Activated CD4-positive, alpha-beta memory T cell treated with anti-CD3 and anti-CD28 coated beads for 36 hours (primary cell): ENCODE measurements at places on chromosomes 12 and 14.

- DNase-seq: no peak
Measured at GRCh38 chr14:79576424-79576823, 634.9 kb downstream of the DIO2 start.

DNA sequence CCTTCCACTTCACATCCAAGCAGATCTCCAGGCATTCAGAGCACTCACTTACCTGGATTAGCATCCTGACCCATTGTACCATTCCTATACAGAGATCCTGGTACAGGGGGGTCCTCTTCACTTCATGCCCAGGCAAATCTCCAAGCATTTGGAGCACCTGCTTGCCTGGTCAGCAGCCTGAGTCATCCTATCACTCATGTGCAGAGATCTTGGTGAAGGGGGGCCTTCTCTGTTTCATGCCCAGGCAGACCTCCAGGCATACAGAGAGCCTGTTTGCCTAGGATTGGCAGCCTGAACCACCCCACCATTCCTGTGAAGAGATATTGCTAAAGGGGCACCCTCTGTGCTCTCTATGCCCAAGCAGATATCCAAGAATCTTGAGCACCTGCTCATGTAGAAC lies 111.1 kb upstream of the CCDC175 start:
- no peak for DNase-seq

GRCh38 chr12:53067993-53068770 lies 11.0 kb downstream of the SPRYD3 start:
- DNase-seq: no peak

- DNase-seq: no peak
Measured at GRCh38 chr12:67241482-67241881, 27.7 kb upstream of the CAND1 start.

DNA sequence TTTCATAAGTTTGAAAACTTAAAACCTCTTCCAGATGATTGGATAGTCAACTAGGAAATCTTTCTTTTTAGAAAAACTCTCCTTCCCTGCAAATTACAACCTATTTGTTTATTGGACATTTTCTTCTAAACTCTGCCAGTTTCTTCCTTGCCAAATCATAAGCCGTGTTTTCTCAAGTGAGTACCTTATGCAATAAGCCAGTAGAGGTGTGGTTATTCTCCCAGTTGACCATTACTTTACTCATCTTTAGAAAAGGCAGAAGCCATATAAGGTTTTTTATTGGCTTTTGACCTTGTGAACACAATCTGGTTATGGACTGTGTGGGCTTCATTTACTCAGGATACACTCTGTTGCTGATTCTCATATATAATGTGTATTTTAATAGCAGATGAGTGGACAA lies 14.6 kb downstream of the ACTR6 start:
- no peak for DNase-seq

DNA sequence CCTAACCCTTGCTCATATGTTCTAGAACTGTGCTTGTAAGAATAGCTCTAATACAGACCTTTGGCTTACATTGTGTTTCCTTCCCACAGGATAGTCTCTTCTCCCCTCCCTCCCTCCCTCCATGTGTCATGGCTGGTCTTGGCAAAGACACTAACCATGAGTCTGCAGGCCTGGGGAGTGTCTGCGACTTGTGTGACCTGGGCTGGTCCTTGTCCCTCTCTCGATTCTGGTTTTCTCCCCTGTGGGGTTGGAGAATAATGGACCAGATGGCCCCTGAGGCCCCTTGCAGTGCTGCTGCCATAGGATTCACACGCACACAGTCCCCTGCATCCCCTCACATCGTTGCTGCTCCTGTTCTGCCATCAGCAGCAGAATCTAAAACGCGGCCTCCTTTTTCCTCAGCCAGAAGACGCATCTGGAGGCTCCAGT lies 30.3 kb downstream of the DEGS2 start:
- no peak for DNase-seq

DNA sequence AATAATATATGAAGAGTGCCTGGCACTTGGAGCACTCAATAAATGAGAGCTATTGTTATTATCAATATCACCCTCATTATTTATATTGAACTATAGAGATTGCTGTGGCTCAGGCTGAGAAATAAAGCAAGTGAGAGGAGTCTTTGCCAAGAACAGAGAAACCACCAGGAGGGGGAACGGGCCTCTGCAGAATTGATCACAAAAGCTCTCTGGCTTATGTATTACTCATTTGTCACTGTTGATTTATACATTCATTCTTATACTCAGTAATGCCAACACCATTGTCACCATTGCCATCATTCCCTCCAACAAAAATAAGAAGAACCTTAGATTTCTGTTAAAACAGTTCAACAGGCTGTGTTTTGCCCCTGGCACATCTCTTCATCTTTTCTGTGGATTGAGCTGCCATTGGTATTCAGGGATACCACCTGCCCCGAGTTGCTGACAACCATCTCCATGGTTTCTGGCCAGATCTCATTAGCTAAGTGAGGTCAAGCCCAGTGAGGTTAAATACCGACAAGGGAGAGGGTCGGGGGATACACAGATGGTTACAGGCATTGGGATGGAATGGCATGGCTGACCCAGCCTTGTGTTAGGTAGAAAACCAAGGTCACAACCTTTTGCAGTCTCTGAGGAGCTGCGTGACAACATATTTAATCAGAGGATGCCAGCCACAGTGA lies 21.8 kb upstream of the PCNX1 start:
- peak; percentile 86 for DNase-seq

- DNase-seq: peak; percentile 90
Measured at GRCh38 chr14:50045039-50045711, 71.2 kb downstream of the VCPKMT start.

- DNase-seq: no peak
Measured at GRCh38 chr12:57622293-57623245, 10.4 kb downstream of the B4GALNT1 start.

DNA sequence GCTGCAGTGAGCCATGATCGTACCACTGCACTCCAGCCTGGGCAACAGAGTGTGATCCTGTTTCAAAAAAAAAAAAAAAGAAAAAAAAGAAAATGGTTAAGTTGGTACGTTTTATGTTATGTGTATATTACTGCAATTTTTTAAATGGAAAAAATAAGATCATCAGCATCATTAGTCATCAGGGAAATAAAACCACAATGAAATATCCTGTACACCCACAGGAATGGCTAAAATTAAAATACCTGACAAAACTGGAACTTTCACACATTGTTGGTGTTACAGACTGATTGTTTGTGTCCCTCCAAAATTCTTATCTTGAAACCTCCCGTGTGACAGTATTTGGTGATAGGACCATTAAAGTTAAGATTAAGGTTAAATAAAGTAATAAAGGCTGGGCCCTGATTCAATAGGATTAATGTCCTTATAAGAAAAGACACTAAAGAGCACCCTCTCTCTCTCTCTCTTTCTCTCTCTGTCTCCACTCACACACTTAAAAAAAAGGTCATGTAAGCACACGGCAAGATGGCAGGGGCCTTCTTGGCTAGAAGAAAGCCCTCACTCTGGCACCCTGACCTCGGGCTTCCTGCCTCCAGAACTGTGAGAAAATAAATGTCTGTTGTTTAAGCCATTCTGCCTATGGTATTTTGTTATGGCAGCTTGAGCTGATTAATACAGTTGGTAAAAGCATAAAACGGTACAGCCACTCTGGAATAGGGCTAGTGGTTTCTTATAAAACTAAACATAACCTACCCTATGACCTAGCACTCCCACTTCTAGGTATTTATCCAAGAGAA lies 48.3 kb upstream of the ZFP36L1 start:
- DNase-seq: no peak

DNA sequence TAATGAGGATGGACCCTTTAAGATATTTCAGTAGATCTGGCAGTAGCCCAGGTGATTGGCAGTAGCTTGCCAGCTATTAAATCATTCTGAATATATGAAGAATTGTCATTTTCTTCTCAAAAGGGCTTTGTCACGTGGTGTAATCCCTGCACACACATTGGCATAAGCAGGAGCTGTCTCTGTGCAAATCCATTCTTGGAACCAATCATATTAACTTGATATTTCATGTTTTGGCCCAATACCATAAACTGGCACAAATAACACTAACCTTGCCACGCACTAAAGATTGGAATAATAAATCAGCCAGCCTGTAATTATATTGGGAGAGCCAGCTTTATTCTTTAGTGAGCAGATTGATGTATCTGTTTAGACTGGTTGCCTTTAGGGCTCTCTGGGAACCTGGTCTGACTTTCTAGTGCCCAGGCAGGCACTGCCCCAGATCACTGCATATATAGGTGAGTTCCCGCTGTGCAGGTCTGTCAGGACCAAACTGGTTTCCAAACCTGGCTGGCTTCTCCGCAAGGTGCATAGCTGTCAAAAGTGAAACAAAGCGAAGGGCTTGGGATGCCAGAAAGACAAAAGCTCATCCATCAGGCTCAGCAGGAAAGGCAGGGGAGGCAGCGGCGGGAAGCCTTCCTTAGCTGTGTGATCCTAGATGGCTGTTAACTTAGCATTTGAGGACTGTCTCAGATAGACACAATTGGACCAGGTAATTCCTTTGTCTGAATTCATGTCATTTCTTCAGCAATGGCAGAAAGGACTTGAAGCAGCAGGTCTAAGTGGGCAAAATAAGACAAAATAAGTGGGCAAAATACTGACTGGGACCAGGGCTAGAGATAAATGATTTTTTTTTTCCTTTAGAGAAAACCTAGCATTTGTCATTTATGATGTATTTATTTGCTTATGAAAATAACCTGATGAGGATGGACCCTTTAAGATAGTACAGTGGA lies 128.8 kb upstream of the DYRK2 start:
- no peak for DNase-seq

- no peak for DNase-seq
Measured at GRCh38 chr14:84107835-84108343, 1422.1 kb upstream of the FLRT2 start.

GRCh38 chr12:15536446-15536845 lies 214.1 kb downstream of the PTPRO start:
- DNase-seq: no peak

GRCh38 chr12:20400003-20400402 lies 31.7 kb downstream of the PDE3A start:
- DNase-seq: no peak

- no peak for DNase-seq
Measured at GRCh38 chr14:56004323-56004722, 113.9 kb upstream of the PELI2 start.

GRCh38 chr14:69848903-69849391 lies 30.3 kb upstream of the SMOC1 start:
- no peak for DNase-seq

- peak; percentile 60 for DNase-seq
Measured at GRCh38 chr12:120687578-120688289, 785 bp downstream of the MLEC start.

GRCh38 chr14:68215629-68216028 lies 396.1 kb downstream of the RAD51B start:
- no peak for DNase-seq

DNA sequence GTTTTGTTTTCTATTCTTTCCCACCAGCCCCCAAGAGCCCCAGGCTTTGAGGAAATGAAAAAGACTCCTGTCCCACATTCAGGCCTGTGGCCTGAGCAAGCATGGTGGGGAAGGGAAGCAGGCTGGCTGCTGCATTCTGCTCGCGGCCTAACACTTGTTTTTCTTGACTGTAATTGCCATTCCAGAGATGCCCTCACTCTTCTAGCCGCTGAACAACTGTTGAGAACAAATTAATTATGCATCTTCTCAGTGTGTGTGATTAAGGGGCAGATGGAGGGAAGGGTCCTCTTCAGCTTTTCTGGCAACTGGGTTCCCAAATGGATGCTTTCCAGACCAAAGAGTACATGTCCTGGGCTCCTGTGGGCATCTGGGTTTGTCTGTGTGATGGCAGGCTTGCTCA lies 43.3 kb downstream of the ADCK1 start:
- no peak for DNase-seq

- no peak for DNase-seq
Measured at GRCh38 chr14:38623661-38624060, 367.8 kb upstream of the CLEC14A start.

- DNase-seq: no peak
Measured at GRCh38 chr12:63323942-63324341, 172.9 kb upstream of the AVPR1A start.

DNA sequence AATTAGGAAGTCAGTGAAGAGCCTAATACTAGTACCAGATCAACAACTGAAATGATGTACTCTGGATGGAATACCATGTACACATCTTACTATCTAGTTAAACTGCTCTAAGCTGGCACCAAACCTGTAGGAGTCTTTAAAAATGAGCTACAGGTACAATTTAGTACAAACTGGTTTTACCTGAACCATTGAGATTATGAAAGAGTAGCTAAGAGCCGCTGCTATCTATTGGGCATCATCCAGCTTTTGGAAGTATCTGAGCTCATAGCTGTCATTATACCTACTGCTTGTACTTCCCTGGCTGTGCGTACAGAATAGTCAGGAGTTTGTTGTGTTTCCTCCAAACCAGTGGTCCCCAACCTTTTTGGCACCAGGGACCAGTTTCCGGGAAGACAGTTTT lies 12.4 kb downstream of the TBC1D30 start:
- DNase-seq: no peak

DNA sequence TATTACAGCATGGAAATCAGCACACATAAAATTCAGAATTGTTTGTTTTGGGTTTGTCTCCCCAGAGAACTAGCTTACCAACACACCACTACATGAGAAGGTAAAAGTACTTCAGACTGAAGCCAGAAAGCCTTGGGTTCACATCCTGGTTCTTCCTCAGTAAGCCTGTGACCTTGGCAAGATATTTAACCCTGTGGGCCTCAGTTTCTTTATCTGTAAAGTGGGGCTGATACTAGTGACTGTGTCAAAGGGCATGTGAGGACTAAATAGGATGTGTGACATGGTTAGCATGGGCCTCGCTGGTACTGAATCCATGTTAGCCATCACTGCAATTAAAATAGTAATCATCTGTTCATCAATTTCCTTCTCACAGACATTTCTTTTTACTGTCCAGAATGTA lies 366.1 kb downstream of the MED13L start:
- no peak for DNase-seq

GRCh38 chr14:97788364-97788763 lies 991.2 kb downstream of the VRK1 start:
- DNase-seq: no peak

- DNase-seq: no peak
Measured at GRCh38 chr14:43793579-43793978, 713.5 kb downstream of the FSCB start.

DNA sequence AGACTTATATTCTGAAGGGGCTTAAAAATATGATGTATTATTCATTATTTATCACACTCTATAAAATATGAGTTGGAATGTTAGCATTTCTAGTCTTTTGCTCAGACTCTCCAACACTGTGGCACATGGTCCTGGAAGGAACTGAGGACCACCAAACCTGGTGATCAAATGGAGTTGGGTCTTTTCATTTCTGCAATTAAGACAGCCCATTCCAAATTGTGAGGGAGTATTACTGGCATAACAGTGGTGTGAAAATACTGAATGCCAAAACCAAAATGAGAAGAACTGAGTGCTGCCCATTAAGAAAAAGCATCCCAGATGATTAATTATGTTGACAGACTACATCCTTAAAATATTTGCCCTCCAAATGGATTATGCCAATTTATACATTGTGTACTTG lies 90.8 kb downstream of the NPAS3 start:
- no peak for DNase-seq

GRCh38 chr14:68177728-68178127 lies 358.1 kb downstream of the RAD51B start:
- no peak for DNase-seq

GRCh38 chr12:104484079-104484478 lies 27.3 kb downstream of the CHST11 start:
- no peak for DNase-seq
